Fibroblast of skin of right biceps (primary cell): ENCODE measurements at places on chromosomes 7 and 10.

DNA sequence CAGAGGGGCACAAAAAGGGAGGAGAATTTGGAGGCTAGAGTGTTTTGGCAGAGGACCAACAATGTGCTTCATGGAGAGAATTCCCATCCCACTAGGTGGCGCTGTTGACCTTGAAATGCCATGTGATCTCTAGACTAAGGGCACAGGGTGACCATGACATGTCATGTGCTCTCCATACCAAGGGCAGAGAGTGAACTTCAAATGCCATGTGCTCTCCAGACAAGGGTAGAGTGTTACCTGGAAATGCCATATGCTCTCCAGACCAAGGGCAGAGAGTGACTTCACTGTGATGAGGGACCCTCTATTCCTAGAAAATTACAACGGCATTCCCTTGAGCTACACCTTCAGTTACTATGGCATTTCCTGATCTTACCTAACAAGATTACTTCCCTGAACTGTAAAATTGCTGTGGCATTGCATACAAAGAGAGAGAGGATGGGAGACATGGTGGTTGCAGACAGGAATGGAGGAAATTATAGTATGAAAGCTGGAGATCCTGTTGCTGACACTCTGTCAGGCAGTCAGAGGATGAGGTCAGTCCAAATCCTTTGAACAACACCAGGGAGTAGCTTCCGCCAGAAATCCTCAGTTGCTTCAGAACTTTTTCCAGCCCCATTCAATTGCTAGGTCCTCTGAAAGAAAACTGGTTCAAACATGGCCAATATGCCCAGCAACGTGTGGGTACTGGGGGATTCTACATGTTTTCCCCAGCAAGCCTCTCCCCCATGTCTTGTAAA, 60.9 kb upstream of the ACSM6 start:
- DNase-seq: peak; percentile 70

- no peak for DNase-seq
Measured at GRCh38 chr10:50419091-50419490, 167.8 kb upstream of the ASAH2 start.

DNA sequence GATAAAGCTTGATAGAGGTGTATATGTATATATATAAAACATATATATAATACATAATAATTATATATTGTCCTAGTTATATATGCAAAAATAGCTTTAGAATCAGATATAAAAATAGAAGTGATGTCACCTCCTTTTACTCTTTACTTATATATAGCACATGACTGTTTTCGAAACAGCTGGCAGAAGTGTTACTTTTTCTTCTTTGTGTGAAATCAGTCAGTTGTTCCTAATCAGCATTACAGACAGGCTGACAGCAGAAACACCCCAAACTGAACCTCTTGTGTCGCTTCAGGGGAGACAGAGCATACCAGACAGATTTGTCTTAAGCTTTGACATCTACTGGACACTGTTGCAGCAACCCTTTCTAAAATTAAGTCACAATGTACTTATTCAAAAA, 684.9 kb upstream of the CELF2 start:
- peak; percentile 23 for DNase-seq

DNA sequence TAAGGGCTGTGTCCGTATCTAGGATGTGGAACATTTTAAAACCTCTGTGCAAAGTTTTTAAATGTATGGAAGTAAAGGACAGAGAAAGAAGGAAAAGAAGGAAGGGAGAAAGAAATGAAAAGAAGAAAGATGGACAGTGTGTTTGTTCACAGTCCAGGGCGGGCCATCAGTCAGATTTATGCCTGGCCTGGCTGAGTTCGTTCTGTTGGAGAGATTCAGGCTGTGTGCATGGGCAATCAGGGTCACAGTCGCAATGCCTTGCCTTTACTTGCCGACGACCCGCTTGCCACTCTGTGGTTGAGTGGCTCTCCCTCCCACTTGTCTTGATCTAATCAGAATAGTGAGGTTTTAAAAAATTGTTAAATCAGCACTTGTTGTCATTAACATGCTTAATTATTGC, 369.4 kb upstream of the BMPER start:
- no peak for DNase-seq

DNA sequence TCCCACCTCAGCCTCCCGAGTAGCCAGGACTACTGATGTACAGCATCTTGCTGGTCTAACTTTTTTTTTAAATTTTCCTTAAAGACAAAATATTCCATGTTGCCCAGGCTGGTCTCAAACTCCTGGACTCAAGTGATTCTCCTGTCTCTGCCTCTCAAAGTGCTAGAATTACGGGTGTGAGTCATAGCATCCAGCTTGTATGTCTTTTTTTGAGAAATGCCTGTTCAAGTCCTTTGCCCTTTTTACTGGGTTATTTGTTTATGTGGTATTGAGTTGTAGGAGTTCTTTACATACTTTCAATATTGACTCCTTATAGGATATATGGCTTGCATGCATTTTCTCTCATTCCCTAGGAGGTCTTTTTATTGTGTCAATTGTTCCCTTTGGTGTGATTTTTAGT, 486.4 kb downstream of the MAGI2 start:
- peak; percentile 45 for DNase-seq

DNA sequence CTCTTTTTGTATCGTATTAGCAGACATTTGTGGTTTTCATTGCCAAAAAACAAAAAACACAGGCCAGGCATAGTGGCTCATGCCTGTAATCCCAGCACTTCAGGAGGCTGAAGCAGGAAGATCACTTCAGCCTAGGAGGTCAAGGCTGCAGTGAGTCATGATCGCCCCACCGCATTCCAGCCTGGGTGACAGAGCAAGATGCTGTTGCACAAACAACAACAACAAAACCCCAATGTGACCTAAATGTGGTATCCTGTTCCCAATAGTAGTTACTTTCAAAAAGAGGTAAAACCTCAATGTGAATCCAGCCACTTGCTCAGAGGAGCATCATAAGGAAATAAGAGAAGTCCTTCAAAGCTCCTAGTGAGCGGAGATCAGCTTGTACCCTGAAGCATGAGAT, 45.8 kb upstream of the SKAP2 start:
- peak; percentile 17 for DNase-seq

GRCh38 chr7:33674804-33675411, 230.4 kb upstream of the BMPER start:
- no peak for DNase-seq

DNA sequence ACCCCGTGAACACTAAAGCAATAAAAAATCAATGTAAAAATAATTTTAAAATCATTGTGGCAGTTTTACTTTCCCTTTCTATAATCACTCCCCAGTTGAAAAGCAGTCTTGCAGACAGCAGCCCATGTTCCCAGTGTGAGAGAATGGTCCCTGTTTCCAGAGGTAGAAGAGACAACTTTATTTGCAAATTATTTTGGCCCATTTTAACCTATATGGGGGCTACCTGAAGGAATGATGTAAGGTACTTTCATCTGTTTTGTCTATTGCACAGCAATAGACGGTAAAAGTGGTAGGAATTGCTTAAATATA, 559.8 kb downstream of the ZWINT start:
- DNase-seq: no peak

- no peak for DNase-seq
Measured at GRCh38 chr10:19935176-19935575, 118.9 kb downstream of the PLXDC2 start.

DNA sequence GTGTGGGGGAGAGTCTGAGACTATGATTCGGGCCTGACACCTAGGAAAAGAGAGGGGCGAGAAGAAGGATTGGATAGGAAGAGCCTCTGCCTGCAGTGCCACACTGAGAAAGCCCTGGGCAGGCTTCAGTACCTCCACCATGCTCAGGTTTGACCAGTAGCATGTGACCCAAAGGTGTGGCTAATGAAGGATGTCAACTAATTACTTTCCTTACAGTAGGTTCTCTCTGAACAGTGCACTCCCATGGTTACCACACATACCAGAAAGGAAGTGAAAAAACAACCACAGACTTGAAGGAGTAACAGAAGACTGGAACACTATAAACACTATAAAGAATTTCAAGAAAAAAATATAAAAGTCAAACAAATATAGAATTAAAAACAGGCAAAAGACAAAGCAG, 46.2 kb downstream of the SEM1 start:
- no peak for DNase-seq

GRCh38 chr10:6507311-6507710, 72.8 kb downstream of the PRKCQ start:
- DNase-seq: no peak

GRCh38 chr7:148983200-148984146, 44.8 kb downstream of the PDIA4 start:
- DNase-seq: peak; percentile 86

DNA sequence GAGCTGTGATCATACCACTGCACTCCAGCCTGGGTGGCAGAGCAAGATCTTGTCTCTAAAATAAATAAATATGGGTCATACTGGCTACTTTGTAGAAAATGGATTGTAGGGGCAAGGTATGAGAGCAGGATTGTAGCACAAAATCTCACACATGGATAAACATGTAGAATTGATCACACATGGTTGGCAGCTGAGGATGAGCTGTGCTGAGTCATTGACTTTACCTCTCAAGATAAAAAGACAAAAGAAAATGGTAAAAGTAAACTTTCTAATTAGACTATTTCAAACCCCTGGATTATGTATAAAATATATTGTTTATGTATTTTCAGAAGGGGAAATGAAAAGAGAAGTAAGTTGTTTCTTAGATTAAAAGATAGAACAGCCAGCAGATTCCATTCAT, 69.3 kb downstream of the APBB1IP start:
- DNase-seq: no peak

DNA sequence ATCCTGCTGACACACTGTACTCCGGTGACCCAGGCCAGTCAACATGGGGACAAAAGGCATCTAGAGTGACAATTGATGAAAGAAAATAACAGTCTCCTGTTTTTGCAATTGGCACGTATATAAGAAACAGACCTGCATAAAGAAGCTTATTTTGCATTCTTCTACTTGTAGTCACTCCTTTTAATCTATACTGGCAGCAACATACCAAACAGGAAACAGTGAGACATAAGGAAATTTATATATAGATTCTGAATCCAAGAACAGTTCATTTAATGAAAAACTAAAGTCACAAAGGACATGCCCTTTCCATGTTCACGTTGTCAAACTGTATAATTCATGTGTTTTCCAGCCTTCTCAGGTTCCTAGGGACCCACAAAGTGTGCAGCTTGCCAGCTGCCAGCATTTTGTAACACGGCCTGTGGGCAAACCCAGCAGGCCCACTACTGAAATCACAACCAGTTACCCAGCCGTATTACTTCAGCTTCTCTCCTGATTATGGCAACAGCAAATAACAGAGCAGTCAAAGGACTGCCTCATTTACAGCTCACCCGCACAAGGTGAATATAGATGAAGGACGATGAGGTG, 72.3 kb downstream of the AMPH start:
- peak; percentile 57 for DNase-seq

- no peak for DNase-seq
Measured at GRCh38 chr7:111092406-111093236, 1.7 kb downstream of the LRRN3 start.

- DNase-seq: peak; percentile 88
Measured at GRCh38 chr7:46534664-46535588, 613.9 kb upstream of the IGFBP3 start.

DNA sequence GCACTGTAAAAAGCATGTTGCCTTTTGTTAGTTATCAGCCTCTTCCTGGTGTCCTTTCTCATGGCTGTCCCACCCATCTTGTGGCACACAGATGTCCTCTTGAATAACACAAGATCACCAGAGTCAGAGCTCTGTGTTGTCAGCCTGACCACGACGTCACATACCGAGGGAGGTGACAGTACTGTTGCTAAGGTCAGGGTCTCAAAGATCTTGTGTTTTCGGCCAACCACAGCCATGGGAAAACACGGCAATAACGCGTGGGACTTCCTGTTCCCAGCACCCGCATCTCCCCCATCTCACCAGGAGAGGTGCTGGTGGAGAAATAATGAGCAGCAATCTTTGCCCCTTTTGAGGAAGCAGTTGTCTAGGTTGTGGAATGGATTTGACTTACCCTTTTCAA, 40.4 kb downstream of the NPVF start:
- no peak for DNase-seq

- DNase-seq: no peak
Measured at GRCh38 chr7:110766864-110767263, 324.1 kb upstream of the LRRN3 start.

DNA sequence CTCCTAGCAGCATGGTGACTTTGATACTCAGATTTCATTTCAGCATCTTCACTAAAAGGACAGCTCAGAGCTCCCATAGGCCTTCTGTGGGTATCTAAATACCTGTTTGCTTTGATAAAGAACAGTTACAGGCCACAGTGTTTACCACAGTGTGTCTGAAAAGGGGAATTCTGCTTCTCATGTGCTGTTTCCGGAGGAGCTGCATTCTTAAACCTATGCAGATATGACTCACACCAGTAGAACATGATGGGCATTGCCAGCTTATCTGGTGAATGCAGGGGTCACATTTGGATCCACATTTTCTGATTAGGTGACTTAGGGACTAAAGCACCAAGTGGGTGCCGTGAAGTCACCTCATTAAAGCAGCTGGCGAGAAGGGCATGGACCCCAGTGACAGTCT, 52.6 kb downstream of the TRRAP start:
- DNase-seq: no peak

GRCh38 chr10:13144814-13145213, 16.5 kb upstream of the MCM10 start:
- DNase-seq: no peak

DNA sequence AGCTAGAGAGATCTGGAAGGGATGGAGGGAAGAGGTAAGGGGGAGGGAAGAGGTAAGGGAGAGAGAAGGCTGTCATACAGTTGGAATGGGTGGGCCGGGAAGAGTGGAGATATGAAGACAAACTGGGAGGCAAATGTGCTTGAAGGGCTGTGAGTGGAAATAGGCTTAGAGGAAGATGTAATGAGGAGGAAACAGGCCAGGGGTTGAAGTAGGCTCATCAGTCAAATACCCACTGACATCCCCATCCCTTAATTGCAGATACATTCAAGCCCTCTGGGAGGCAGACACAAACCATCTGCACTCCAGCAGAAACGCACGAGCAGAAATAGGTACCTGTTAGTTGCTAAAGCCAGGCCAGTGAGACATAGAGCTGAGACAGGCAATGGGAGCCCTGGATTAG, 2.1 kb downstream of the SYNPO2L start:
- peak; percentile 40 for DNase-seq

DNA sequence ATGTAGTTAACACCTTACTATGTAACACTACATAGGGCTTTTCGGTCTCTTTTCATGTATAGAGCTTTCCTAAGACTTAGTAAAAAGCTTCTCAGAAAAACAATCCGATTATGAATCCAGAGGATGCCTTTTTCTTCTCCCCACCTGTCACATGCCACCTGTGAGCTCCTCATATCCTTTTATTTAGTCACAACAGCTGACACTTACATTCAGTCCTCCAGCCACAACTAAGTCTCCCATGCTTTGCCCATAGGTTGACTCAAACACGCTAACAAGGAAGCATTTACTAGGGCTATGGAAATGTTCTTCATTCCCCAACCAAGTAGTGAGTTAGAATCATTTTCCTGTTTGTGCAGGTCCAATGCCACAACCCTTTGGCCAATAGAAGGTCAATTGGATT, 7.9 kb downstream of the ENO4 start:
- DNase-seq: no peak

DNA sequence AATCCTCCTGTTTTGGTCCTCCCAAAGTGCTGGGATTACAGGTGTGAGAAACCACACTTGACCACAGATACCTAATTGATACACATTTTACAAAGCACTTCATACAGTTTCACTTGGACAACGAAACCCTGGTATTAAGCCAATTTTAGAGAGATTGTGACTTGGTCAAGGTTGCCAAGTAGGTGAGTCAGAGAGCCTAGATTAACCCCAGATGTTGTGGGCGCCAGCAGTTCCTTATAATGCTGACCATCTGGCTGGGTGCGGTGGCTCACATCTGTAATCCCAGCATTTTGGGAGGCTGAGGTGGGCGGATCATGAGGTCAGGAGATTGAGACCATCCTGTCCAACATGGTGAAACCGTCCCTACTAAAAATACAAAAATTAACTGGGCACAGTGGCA, 4.9 kb upstream of the PHKG1 start:
- DNase-seq: peak; percentile 81

GRCh38 chr10:103395754-103396066, 565 bp downstream of the ATP5MK start:
- no peak for DNase-seq
